ENCODE measurements at places on chromosomes 6 and 20.

DNA sequence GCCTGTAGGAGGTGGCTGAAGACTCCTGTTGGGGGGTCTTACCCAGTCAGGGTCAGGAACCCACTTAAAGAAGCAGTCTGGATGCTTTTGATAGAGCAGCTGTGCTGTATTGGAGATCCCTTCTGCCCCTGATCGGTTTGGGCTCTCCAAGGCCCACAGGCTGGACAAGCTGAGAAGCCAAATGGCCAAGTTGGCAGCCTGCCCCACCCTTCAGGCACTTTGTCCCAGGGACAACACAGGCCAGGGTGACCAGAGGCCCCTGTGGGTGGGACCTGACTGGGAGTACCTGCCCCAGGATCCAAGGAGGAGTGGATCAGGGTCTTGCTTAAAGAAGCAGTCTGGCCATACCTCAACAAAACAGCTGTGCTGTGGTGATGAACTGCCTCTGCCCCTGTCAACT lies 48.4 kb downstream of the ZC2HC1B start:
- DNase-seq = no peak

DNA sequence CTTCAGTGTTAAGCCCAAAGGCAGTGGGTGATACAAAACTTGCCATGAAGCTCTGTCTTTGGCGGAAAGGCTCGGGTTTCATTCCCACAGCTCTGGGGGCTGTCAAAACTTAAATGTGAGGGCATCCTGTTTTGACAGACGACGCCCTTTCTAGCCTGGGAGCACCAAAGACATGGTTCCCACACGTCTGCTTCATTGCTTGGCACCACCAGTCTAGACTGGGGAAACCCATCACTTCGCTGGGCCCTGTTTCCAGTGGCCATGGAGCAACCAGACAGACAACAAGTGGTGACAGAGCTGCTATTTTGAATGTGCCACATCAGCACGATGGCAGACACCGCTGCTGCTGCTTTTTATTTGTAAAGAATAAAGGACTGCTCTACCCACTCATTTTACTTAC lies 127.5 kb downstream of the SASH1 start:
- no peak for DNase-seq

DNA sequence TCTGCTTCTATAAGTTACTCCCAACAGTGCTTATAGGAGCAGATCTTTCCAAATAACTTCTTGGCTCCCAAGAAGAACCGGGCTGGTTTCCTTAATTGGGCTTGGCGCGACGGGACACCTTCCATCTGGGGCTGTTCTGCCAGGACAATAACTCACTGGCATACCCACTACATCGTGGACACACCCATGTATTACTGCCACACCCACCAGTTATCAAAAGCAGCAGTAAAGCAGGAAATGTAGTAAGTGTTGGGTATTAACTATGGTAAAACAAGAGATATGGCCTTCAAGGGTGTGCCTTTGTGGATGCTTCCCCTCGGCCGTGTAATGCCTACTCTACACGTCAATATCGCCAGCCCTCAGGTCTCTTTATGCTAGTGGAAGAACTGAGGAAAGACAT lies 24.7 kb downstream of the CNKSR3 start:
- DNase-seq = no peak

DNA sequence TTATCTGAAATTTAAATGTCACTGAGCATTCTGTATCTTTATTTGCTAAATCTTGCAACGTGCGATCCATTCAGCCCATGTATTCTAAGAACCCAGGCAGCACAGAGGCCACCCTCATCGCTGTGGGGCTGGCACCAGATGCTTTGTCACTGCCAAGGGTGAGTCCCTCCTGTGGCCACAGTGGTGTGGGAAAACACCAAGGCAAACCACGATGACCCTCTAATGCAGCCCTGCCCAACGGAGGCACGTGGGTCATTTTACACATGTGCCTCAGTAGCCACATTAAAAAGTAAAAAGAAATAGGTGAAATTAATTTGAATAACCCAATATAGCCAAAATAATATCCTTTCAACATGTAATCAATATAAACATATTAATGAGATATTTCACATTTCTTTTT lies 221.7 kb downstream of the UNC5CL start:
- no peak for DNase-seq

- DNase-seq = no peak
Measured at GRCh38 chr20:45649312-45649863, 18.3 kb upstream of the WFDC9 start.

DNA sequence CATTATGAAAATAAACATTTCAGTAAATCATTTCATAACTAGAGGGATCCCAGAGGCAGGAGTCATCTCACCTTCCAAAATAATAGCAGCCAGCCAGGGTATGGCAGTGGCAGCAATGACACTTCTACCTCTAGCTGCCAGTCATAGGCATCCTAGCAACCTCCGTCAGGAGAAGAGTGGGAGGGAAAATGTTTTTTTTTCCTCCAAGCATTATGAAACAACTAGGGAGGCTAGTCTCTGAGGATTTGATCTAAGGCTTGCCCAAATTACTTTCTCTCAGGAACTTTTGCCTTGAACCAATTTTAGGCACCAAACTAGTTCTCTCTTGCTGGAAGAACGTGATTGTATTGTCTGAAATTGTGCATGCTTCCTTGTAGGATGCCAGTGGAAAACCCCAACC lies 208.7 kb upstream of the PREP start:
- DNase-seq = no peak

DNA sequence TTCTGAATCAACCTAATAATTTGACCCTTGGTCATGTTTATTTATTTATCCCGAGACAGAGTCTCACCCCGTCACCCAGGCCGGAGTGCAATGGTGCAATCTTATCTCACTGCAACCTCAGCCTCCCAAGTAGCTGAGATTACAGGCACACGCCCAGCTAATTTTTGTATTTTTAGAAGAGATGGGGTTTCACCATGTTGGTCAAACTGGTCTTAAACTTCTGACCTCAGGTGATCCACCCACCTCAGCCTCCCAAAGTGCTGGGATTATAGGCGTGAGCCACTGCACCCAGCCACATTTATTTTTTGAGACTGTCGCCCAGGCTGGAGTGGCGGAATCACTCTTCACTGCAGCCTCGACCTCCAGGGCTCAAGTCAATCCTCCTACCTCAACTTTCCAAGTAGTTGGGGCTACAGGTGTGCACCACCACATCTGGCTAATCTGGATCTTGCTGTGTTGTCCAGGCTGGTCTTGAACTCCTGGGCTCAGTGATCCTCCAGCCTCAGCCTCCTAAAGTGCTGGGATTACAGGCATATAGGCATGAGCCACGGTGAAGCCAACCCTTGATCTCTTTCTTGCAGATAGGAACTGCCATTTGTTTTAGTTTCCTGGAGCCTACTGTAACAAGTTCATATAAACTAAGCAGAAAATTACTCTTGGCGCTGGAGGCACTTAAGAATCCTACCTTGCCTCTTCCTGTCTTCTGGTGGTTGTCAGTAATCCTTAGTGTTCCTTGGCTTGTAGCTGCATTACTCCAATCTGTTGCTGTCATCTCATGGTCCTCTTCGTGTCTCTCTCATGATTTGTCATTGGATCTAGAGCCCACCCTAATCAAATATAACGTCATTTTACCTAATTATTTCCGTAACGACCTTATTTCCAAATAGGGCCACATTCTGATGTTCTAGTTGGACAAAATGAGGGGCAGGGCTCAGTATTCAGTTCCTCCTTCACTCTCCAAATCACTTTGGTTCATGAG lies 2.3 kb downstream of the RPS18 start:
- no peak for DNase-seq

DNA sequence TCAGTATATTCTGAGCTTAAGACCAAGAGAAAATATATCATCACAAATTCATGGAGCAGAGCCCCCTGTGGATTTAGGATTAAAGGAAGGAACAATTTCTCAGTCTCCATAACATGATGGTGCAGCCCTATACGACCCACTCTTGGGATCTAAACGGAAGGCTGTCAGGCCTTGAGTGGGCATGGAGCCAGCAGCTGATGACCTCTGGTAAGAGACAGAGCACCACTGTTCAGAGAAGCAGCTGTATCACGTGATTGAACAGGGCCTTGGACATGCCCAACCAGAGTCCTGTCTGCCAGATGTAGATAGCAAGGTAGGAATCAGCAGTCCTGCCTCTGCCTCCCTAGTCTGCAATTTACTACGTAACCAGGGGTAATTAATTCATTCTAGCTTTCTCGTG lies 259.4 kb upstream of the POU3F2 start:
- no peak for DNase-seq

- no peak for DNase-seq
Measured at GRCh38 chr20:12395353-12395752, 477.7 kb downstream of the BTBD3 start.

- DNase-seq = no peak
Measured at GRCh38 chr6:169034516-169035167, 219.0 kb downstream of the THBS2 start.

DNA sequence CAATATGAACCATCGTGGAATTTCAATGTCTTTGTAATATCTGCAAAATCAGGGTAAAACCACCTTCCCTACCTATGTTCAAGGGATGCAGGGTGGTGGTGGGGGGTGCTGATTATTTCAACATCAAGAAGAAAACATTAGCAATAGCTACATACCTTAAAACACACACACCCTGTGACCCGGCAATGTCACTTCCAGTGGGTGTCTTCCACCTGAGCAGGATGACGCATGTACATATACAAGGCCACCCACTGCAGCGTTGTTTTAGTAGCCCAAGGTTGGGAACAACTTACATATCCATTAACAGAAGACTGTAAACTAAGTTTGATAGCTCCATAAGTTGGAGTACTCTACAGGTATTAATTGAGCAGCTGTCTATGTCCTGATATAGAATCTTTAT lies 62.6 kb upstream of the SIRPG start:
- DNase-seq = no peak

- no peak for DNase-seq
Measured at GRCh38 chr20:11271920-11272594, 598.3 kb upstream of the JAG1 start.

DNA sequence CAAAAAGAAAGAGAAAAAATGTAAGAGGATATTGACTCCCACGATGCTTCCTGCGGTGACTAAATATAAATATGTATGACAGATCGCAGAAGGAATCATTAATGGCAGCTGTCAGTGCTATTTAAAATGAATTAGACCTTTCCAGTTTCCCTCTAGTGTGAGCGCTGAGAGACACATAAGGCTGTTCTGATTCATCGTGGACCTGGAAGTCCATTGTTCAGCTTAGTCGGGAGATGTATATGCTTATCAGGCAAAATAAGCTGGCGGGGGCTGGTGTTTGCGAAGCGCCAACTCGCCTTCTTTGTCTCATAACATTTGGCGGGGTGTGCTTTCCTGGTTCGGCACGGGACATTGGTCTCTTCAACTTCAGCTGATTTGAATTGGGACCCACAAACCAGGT lies 95.4 kb downstream of the CDH4 start:
- DNase-seq = no peak

- DNase-seq = no peak
Measured at GRCh38 chr6:18829272-18829870, 442.2 kb downstream of the RNF144B start.

DNA sequence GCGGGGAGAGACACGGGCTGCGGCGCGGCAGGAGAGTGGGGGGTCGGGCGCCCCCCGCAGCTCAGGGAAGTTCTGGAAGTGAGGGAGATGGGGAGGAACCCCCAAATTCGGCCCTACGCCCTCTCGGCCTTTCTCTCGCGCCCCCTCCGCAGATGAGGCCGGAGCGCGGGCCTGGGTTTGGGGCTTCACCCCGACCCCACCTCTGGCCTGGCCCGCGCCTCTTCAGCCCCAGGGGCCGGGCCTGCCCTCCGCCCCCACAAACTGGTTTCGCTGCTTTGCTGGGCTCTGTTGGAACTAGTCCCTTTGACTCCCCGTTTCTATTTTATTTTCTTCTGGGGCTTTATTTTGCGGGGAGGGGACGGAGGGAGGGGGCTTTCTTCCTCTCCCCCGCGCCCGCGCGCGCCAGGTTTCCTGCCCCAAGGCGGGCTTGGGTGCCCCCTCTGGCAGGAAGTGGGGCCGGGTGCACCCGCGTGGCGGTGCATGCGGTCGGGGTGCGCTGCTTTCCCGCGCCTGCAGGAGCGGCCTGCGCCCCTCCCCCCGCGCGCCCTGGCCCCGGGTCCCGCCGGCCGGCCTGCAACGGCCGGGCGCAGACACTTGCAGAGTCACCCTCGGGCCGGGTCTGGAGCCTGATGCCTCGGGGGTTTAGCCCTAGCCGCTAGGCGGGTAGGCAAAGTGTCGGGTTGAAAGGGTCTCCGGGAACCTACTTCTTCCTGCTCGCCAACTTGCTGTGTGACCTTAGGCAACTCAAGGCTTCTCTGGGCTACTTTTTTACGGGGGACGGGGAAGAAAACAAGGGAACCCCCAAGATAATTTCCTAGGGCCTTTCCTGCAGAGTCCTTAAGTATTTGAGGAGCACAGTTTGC lies 1.3 kb downstream of the HMGA1 start:
- DNase-seq = peak; percentile 63

- no peak for DNase-seq
Measured at GRCh38 chr6:6305575-6305974, 14.9 kb downstream of the F13A1 start.

DNA sequence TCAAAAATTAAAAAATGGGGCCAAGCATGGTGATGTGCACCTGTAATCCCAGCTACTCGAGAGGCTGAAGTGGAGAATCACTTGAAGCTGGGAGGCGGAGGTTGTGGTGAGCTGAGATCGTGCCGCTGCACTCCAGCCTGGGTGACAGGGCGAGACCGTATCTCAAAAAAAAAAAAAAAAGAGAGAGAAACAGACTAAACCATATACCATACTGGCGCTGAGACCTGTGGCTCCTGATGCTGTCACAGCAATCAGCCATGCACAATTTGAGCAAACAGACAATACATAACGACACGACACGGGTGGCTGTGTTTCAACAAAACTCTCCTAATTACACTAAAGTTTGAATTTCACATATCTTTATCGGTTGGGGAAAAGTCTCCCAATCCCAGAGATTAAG lies 14.9 kb upstream of the CBFA2T2 start:
- no peak for DNase-seq

GRCh38 chr6:129853996-129854711 lies 7.0 kb downstream of the TMEM244 start:
- DNase-seq = no peak

DNA sequence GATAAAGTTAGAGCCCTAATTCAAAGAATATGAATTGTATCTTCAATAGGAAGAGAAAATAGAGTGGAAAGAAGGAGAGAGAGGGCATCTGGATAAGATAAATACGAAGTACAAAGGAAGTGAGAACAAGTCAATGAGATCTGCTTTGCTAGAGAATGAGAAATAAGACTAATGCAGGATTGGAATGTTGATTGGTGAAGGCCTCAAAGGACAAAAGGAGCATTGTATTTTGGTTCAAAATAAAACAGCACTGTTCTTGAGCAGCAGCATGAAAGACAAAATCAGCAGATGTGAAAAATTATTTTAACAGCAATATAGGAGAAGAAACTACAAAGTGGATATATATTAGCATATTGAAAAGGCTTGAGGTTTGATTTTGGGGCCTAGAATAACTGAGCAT lies 5.1 kb upstream of the TMEM244 start:
- no peak for DNase-seq

DNA sequence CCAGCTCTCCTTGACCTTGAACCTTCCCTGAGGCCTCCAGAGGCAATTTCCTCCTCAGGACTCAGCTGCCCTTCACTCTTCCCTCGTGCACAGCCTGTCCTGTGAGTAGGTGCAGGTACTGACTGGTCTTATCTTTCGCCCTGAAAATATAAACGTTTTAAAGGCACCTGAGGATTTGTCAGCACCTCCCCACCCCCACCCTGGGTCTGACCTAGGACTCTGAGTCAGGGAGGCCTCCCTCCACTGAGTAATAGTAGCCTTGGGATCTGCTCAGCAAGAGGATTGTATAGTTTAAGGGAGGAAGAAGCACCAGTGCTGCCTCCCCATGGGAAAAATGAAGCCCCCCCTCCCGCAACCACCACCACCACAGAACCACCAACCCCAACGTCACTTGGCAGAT lies 54.6 kb downstream of the PPARD start:
- no peak for DNase-seq

- DNase-seq = no peak
Measured at GRCh38 chr6:76684875-76685274, 612.4 kb upstream of the IMPG1 start.
